Stimulated activated CD4-positive, alpha-beta T cell treated with anti-CD3 and anti-CD28 coated beads, Interleukin-1b, Interleukin-23, amount 100 ng/mL, for 4 hours (primary cell): ENCODE measurements at places on chromosomes 1 and 21.

- no peak for DNase-seq
Observed at GRCh38 chr21:17428484-17428869, 84.4 kb upstream of the CXADR start.

GRCh38 chr1:21311016-21311415 is 20.8 kb upstream of the ECE1 start:
- DNase-seq: no peak

DNA sequence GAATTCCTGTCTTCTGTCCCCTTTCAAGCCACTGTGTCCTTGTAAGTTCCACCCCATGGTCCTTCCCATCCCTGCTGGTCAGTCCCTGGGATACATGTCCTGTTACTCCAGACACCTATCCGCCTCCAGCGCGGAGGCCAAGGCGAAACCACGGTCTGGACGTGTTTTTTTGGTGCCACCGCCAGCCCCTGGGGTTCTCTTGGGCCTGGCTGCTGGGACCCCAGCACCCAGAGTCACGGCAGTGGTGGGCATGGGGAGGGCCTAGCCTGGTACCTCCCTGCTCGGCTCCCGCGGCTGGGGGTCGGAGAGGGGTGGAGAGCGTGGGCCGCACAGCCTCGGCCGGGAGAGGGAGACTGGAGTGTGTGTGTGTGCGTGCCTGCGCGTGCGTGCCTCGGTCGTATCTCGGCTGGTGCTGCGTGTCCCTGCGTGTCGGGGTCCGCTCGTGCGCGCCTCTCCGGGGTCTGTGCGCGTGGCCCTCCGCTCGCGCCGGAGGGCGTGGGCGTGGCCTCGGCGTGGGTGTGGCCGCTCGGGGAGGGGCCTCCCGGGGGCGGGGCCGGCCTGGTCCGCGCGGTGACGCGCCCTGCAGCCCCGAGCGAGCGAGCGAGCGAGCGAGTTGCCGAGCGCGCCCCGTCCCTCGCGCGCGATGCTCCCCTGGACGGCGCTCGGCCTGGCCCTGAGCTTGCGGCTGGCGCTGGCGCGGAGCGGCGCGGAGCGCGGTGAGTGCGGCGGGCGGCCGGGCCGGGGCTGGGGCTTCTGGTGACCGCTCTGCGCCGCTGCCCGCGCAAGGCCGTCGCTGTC is at the start of gene VWA1:
TSS of gene VWA1 (plus strand) at position 585 of the 798 bp plus-strand sequence. CDS start at position 644, 59 bp downstream.
- peak; percentile 56 for DNase-seq

GRCh38 chr1:171585715-171586114 is 36.3 kb upstream of the MYOCOS start:
- no peak for DNase-seq

DNA sequence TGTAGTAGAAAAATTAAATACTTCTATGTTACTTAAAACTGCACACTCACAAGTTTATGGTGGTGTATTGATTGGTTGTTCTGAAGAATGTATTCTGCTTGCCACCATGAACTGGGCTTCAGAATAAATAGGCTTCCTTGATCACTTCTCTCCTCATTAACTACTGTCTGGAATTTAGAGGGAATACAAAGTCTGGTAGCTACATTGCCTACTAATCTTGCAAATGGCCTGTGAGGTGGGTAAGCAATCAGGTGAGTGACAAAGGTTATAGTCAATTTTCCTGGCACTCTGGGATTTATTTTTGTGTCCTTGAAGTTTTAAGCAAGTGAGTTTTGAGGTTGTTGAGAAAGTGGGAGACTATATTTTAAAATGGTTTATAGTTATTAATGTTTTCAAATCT is 101.8 kb downstream of the ROR1 start:
- no peak for DNase-seq

DNA sequence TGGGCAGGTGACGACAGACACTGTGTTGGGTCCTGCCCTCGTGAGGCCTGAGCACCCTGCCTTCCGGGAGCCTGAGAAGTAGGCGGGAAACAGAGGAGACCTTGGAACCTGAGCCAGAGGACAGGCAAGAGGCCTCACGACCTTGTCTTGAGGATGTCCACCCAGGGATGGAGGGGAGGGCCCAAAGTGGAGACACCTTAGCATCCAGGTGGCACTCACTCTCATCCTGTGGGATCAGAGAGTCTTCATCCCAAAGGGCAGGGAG is 347.2 kb downstream of the NPHP4 start:
- no peak for DNase-seq

- no peak for DNase-seq
Observed at GRCh38 chr1:107145637-107146036, 4.8 kb downstream of the NTNG1 start.

- no peak for DNase-seq
Observed at GRCh38 chr1:27418326-27419185, 26.1 kb downstream of the GPR3 start.
